ENCODE measurements at places on chromosomes 13 and 19. TPM values are rescaled to one million over a fixed set of nuclear protein-coding genes. Genes with fewer than 3 reads are reported as not detected.

DNA sequence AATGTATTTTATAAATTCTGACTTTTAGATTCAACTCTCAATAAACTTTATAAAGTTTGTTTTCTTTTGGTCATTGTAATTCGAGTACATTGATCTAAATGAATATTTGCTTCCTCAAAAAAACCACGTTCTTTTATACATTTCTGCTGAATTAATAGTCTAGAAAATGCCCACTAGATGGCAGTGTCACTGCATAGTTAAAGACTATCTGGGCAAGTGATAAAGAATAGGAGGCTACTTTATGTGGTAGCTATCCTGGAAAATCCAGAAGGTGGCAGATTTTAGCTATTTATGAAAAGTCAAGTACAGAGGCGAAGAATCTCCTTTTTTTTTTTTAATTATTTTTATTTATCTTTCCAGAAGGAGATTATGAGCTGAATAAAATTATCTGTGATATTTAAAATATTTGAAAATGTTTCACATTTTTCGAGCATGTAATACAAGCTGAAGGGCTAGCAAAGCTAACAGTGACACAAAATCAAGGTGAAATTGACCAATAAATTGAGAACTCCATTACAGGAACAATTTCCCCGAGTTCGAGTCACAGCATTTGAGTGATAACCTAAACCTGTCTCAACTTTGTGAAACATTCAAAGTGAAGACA is 221.8 kb downstream of the OLFM4 start:
- DNase-seq = peak; percentile 16

DNA sequence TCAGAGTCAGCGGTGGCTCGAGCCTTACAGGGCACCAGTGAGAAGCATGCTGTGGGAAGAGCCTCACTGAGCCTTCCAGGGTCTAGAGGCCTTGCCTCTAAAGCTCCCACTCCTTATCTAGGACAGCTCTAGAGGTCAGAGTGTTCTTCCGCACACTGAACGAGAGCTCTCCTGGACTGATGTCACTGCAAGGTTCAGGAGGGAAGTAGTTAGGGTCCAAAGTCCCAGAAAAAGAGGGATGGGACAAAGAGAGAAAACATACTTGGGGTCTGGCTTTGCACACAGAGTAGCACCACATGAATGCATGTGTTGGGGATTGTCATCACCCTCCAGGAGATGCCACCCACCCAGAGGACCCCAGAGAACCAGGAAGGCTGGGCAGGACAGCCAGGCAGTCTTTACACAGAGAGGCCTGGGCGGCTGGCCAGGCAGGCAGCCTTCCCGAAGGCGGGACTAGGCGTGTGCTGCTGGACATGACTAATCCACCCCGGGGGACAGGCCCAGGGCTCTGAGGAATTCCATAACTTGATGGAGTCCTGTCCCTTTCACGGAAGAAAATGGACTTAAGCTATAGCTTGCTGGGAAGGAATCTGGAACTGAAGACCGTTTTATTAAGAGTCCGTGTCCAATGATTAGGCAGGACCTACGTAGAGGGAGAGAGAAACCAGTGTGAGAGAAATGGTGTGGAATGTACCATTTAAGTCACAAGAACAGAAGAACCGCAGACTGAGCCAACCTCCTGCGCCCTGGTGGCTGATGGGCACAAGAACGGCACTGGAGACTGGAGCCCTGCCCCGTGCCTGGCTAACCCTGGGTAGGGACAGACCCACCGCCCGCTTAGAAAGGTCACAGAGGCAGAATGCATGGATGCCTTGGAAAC is 16.6 kb upstream of the EPHX3 start:
- DNase-seq = no peak

RYR1 gene
- 1.2 TPM for total RNA-seq

DNA sequence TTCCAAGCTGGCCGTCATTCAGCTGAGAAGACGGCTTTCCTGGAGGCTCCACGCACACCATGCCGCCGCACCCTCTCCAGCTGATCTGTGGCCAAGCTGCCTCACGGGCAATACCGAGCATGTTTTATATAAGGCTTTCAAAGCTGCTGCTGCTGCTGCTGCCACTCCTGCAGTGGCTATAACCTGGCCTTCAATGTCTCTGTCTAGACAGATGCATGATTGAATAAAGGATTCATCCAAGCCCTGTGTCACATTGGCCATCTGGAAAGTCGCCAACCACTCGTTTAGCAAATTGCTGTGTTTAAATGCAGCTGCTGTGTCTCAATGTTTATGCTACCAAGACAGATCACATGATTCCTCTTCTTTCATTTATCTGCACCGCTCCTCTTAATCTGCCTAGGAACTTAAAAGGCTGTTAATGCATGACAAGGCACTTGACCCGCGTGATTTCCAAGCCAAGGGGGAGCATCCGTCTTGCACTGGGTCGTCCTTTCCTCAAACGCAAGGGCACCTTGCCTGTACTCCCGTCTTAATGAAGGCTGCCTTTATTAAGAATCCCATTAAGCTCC is 114.3 kb downstream of the TEX26 start:
- no peak for DNase-seq

DNA sequence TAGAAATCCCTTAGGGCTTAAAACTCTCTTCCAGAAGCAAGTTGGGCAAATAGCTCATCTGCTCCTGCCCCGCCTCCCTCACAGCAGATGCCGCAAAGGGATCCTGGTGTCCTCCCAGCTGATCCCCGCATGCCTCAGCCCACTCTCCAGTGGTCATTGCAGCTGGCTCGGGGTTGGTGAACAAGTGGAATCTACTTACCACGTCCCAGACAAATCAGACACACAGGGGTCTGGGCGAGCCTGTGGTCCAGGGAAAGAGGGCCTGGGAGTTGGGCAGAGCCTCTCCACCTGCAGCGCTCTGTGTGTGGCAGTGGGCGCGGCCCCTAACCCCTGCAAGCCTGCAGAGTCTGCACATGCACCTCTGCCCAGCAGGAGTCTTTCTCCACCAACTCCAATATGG is 10.8 kb upstream of the C19orf33 start:
- DNase-seq = no peak

Data from activated CD8-positive, alpha-beta T cell treated with anti-CD3 and anti-CD28 coated beads for 36 hours (primary cell).